ENCODE measurements at places on chromosomes 5 and 9.

GRCh38 chr5:174999581-174999980, 275.2 kb downstream of the MSX2 start:
- ATAC-seq: no peak

DNA sequence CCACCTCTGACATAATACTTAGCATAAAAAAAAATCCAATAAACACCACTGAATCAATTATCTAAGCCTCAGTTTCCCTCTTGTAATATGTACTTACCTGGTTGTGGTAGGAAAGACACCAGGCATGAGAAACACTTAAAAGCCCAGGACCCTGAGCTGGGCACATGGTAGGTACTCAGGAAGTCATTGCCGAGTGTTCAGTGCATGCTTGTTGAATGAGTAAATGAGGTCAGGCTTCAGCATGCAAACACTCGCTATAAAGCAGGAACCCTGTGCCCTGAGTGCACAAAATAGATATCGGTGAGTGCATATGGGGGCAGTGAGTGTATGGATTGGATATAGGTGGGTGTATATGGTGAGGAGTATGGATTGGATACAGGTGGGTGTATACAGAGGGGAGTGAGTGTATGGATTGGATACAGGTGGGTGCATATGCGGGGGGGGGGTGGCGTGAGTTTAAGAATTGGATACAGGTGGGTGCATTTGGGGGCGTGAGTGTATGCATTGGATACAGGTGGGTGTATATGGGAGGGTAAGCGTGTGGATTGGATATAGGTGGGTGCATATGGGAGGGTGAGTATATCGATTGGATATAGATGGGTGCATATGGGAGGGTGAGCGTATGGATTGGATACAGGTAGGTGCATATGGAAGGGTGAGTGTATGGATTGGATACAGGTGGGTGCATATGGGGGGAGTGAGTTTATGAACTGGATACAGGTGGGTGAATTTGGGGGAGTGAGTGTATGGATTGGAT, 194.3 kb upstream of the MSX2 start:
- no peak for ATAC-seq

- no peak for ATAC-seq
Observed at GRCh38 chr9:77848897-77849296, 182.7 kb downstream of the GNAQ start.

DNA sequence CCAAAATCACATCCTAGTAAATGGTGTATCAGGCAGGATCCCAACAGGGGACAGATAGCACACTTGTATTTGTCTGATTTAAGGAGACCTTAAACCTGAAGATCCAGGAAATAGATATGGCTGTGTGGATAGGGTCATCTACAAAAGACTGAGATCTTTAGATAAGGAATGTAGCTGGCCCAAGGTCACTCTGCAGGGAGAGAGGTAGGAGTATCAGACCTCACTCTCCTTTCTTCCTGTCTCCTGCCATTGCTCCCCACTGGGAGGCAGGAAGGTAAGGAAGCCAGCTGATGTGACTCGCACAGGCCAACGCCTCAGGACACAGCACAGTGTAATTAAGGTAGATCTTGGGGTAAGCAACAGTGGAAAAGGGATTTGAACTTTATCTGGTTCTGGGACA, 85.8 kb downstream of the PLPPR1 start:
- no peak for ATAC-seq

- no peak for ATAC-seq
Observed at GRCh38 chr9:127107171-127107928, 15.1 kb downstream of the ANGPTL2 start.

All from stimulated activated memory B cell treated with anti-CD40 and anti-IgM and Interleukin-4, amounts not matched to agents 10 μg/mL and 1 μg/mL and 100 μg/mL, for 72 hours (primary cell).